ENCODE measurements at places on chromosomes 12 and 14. TPM values are rescaled to one million over a fixed set of nuclear protein-coding genes. Genes with fewer than 3 reads are reported as not detected.

The VRTN gene
- total RNA-seq, result not detected

The ARMH4 gene
- total RNA-seq, result 4.2 TPM

The PLEKHG7 gene
- not detected for total RNA-seq

The TAS2R42 gene
- total RNA-seq, result not detected

The ADAM21 gene
- 0.08 TPM for total RNA-seq

The RNASE7 gene
- not detected for total RNA-seq

The KRT77 gene
- not detected for total RNA-seq

The CPNE6 gene
- not detected for total RNA-seq

The IFNG-AS1 gene
- not detected for total RNA-seq

The TMCC3 gene
- total RNA-seq, result 22.8 TPM

The DNAI7 gene
- total RNA-seq, result not detected

The KCNMB4 gene
- 1.6 TPM for total RNA-seq

The PLEKHD1 gene
- total RNA-seq, result 0.41 TPM

The SPTB gene
- 0.54 TPM for total RNA-seq

The PZP gene
- not detected for total RNA-seq

The PTPRR gene
- 2.3 TPM for total RNA-seq

The GPRC5A gene
- total RNA-seq, result 28.7 TPM

The NKX2-8 gene
- not detected for total RNA-seq

The NELL2 gene
- total RNA-seq, result 3.5 TPM

The GLT8D2 gene
- total RNA-seq, result 1.8 TPM

The DLK1 gene
- not detected for total RNA-seq

The P2RX7 gene
- total RNA-seq, result 0.96 TPM

The RNASE1 gene
- total RNA-seq, result not detected

The MYF5 gene
- not detected for total RNA-seq

The TMTC3 gene
- 25.8 TPM for total RNA-seq

The C14orf39 gene
- 0.58 TPM for total RNA-seq

The CD4 gene
- total RNA-seq, result 0.08 TPM

The SEL1L gene
- 82.6 TPM for total RNA-seq

The BIN2 gene
- not detected for total RNA-seq

The AQP6 gene
- not detected for total RNA-seq

The CLEC1B gene
- total RNA-seq, result not detected

The CMA1 gene
- total RNA-seq, result not detected

The CLEC4A gene
- 0.50 TPM for total RNA-seq

The RAD9B gene
- total RNA-seq, result 1.2 TPM

The OR6C2 gene
- total RNA-seq, result not detected

The TMEM179 gene
- not detected for total RNA-seq

The OTX2 gene
- total RNA-seq, result not detected

The ERP27 gene
- total RNA-seq, result 0.07 TPM

The MMP19 gene
- 0.08 TPM for total RNA-seq

The TAS2R13 gene
- total RNA-seq, result 0.21 TPM

The CIT gene
- total RNA-seq, result 4.3 TPM

The NPAS3 gene
- total RNA-seq, result 2.0 TPM

The LTBR gene
- total RNA-seq, result 219 TPM

The TTC9 gene
- 16.5 TPM for total RNA-seq

The TIMELESS gene
- total RNA-seq, result 10.3 TPM

The DHH gene
- total RNA-seq, result 0.04 TPM

The CD163 gene
- 0.25 TPM for total RNA-seq

The HNRNPA1 gene
- 514 TPM for total RNA-seq

Measured in kidney epithelial cell (primary cell).